ENCODE measurements at places on chromosomes 1 and 21.
A peak's percentile ranks its signal among the peaks of the same experiment; 100 is the strongest.

- peak; percentile 71 for DNase-seq
Observed at GRCh38 chr1:18913065-18913835, 10.9 kb upstream of the ALDH4A1 start.

- DNase-seq = peak; percentile 88
Observed at GRCh38 chr1:45010855-45011811, at the start of gene HECTD3. TSS of gene HECTD3 (minus strand) at chr1:45011324. CDS start at chr1:45011257, 67 bp downstream.

DNA sequence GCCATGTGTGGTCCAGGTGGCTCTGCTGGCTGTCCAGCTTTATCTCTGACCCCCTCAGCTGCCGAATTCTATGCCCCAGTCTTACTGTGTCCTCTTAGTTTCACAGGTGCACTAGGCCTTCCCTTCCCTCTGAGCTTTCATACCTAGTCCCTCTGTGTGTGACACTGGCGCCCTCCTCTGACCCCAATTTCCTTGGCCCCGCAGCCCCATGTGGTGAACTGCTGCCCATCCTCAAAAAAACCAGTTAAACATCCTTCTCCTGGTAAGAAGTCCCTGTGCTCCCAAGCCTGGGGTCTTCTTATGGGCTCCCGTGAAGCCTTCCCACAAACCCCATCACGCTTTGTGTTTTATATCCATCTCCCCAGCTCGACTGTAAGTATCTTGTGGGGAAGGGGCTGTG is 93.9 kb upstream of the TSPAN2 start:
- DNase-seq = no peak

- DNase-seq = no peak
Observed at GRCh38 chr1:228156515-228156881, 6.8 kb downstream of the GJC2 start.

GRCh38 chr1:88111816-88112215 is 572.3 kb upstream of the PKN2 start:
- DNase-seq = no peak

GRCh38 chr1:213535679-213536078 is 452.1 kb upstream of the PROX1 start:
- no peak for DNase-seq

DNA sequence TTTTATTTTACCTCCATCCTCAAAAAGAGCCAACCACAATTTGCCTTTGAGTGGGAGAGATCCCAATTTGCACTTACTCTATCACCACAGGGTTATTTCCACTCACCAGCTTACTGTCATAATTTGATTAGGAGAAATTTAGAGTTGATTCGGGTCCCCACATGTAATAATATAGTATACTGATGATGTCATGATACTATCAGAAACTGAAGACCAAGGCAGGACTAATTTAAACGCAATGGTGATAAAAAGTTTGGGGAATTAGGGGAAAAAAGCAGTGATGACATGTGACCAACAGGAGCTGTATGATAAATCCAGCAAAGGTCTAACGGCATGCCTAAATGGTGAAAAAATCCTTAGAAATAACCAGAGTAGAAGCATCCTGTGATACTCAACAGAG is 54.4 kb downstream of the TRIM33 start:
- no peak for DNase-seq

All from right hindlimb (tissue), 1 donor.